ENCODE measurements at places on chromosomes 5 and 9.

DNA sequence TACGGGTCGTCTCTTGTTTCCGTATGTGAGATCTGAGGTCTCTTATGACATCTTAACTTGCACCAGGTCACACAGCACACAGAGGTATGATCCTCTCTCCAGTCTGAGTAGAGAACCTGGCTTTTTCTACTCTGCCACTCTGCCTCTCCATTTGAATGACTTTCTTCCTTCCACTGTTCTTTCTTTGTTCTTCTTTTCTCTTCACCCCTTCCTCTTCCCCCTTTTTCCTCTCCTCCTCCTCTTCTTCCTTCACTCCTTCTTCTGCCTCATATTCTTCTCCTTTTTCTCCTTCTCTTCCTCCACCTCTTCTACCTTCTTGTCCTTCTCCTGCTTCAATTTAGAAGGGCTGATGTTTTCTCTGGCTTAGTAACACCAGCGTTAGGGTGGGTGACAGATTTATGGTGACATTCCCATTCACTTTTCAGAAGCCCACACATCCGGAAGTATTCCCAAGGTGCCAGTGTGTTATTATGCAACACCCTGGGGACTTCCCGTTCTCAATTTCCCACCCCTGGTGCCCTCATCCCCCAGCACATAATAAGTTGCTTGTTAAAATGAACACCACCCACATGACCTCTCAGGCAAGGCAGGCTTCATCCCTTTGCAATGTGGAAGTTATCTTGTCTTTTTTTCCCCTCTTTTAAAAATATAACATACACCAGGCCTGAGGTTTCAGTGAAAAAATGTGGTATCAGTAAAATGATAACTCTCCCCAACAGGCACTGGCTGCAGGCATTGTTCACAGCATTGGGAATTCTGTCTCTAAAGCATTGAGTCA, 122.0 kb downstream of the PAPPA start:
- DNase-seq: no peak

- no peak for DNase-seq
Measured at GRCh38 chr9:130276121-130276520, 10.6 kb downstream of the HMCN2 start.

DNA sequence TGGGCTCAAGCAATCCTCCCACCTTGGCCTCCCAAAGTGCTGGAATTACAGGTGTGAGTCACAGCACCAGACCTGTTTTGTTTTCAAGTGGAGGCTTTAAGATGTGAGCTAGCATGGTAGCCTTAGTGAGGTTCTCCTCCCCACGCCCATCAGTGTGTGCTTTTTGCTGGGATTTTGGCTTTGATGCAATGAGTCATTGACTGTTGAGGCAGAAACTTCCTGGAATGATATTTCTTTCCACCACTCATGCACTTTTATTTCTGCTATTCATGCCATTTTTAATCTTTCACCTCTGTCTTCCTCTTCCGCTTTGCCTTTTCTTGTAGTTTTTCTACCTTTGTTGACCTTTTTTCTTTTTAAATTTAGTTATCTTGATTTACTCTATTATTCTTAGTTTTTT, 4.2 kb upstream of the NFIL3 start:
- DNase-seq: no peak

DNA sequence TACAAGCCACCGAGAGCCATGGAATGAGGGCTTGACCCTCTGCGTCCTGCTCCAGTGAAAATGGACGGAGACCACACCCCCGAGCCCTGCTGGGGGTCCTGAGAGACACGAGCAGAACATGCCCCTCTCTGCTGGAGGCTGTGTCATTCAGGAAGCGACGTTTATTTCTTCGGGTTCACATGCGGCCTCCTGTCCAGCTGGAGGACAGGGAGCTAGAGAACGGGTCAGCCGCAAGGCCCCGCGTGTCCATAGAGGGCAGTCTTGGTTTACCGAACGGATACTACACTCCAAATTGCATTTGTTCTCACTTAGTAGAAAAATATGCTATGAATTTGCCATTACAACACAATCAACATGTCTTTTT, 36.1 kb downstream of the MRPL36 start:
- peak; percentile 72 for DNase-seq

- DNase-seq: peak; percentile 76
Measured at GRCh38 chr5:95822043-95822541, 434 bp downstream of the GLRX start.

DNA sequence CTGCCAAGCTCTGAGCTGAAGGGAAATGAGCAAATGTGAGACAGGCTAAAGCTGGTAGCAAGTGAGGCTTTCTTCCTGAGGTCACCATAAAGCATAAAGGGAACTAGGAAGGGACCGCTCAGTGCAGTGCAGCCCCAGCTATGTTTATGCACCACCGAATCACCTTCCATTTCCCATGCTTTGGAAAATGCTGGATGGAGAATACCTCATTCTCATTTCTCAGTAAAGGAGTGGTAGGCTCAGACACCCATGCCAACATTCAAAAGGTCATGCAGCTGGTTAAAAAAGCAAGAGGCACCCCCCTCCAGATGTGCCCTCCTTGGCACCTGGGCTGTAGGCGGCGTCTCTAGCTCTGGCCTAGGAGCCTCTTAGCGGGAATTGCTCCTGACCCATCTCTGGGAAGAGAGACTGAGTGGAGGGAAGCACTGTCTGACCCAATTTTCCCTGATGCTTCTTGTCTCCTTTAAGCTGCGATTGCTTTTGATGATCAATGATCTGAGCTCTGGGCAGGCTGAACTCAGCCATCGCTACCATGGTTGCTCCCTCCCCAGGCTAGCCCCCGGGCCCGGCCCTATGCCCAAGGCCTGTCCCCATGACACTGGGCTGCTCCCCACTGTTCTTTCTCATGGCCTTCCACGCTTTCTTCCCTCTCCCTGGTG, 58.7 kb downstream of the ZNF354C start:
- no peak for DNase-seq

GRCh38 chr5:132190161-132190817, 37.4 kb downstream of the P4HA2 start:
- DNase-seq: no peak

- DNase-seq: no peak
Measured at GRCh38 chr5:72516916-72517315, 9.7 kb upstream of the ZNF366 start.

GRCh38 chr9:115642285-115642684, 511.3 kb upstream of the PAPPA start:
- peak; percentile 4 for DNase-seq

GRCh38 chr5:33363537-33363936, 77.2 kb upstream of the TARS1 start:
- DNase-seq: no peak

DNA sequence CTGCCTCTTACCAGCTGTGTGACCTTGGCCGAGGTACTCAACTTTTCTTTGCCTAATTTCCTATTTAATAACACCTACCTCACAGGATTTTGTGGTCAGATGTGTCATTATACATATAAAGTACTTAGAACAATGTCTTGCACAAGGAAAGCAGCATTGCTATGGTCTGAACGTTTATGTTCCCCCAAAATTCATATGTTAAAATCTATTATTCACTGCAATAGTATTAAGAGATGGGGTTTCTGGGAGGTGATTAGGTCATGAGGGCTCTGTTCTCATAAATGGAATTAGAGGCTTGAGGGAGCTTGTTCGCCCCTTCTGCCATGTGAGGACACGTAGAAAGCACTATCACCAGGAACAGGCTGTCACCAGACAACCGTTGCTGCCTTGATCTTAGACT, 10.9 kb upstream of the RNF145 start:
- DNase-seq: no peak

DNA sequence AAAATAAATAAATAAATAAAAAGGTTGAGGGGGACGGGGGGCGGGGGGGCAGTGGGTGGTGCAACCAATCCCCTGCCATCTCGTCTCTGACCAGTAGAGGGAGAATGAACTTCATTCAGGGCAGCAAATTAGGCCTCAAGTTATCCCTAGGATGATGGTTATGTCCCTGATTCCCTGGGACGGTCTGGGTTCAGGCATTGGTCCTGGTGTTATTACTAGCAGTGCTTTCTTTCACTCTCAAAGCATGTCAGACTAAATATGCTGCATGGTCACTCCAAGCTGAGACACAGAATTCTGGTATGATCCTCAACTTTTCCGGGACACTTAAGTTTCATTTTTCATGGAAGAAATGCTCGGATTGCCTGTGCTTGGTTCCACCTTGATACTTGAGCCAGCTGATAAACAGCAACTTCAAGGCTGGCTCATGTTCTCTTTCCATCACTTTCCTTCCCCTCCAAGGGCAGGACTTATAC, 59.4 kb downstream of the DAP start:
- peak; percentile 59 for DNase-seq

GRCh38 chr9:16344343-16344742, 526.1 kb downstream of the BNC2 start:
- DNase-seq: no peak

- DNase-seq: no peak
Measured at GRCh38 chr5:72746736-72747135, 69.7 kb upstream of the TNPO1 start.

DNA sequence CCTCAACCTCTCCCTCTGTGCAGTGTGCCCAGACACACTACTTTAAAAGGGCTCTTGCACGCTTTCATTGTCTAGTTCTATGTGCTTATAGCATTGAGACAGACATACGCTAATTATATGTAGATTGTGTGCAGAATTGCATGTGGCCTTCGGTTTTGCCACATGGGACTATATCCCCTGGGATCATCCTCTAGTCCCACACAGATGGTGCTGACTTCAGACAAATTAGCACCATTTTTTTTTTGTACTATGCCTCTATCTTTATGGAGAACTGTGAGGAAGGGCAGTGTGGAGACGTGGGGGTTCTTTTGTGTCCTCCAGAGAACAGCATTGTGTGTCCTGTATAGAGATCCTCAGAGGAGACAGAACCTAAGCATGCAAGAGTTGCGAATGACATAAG, 29.3 kb downstream of the PAPPA start:
- no peak for DNase-seq

- no peak for DNase-seq
Measured at GRCh38 chr5:12691330-12691729, 787.1 kb upstream of the CTNND2 start.

- DNase-seq: no peak
Measured at GRCh38 chr5:106397700-106398099, 1273.0 kb downstream of the EFNA5 start.

DNA sequence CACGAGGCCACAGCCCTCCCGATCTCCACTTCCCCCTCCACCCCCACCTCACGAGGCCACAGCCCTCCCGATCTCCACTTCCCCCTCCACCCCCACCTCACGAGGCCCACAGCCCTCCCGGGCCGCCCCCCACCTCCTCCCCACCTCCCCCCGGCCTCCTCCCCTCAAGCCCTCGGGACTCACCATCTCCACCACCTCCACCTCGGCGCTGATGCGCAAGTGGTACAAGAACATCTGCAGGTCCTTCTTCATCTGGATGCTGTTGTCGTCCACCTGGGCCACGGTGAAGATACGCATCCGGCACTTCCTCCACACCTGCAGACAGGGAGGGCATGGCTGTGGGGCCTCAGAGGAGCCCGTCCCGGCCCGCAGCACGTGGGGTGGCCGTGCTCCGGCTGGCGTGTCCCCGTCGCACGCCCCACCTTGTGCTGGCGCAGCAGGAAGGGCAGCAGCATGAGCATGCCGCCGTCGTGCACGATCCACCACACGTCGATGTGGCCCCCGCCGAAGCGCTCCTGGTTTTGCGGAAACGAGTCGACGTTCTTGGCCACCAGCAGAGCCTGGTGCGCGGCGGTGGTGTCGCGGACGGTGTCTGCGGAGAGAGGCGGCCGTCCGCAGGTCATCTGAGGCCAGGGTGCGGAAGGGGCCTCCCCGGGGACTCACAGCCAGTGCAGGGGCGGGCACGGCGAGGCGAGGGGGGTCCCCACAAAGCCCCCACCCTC, 48.0 kb downstream of the SLC12A7 start:
- DNase-seq: no peak

GRCh38 chr5:149667084-149667828, 62.9 kb upstream of the PPARGC1B start:
- no peak for DNase-seq

GRCh38 chr9:129944506-129945116, 98.4 kb downstream of the FNBP1 start:
- no peak for DNase-seq

DNA sequence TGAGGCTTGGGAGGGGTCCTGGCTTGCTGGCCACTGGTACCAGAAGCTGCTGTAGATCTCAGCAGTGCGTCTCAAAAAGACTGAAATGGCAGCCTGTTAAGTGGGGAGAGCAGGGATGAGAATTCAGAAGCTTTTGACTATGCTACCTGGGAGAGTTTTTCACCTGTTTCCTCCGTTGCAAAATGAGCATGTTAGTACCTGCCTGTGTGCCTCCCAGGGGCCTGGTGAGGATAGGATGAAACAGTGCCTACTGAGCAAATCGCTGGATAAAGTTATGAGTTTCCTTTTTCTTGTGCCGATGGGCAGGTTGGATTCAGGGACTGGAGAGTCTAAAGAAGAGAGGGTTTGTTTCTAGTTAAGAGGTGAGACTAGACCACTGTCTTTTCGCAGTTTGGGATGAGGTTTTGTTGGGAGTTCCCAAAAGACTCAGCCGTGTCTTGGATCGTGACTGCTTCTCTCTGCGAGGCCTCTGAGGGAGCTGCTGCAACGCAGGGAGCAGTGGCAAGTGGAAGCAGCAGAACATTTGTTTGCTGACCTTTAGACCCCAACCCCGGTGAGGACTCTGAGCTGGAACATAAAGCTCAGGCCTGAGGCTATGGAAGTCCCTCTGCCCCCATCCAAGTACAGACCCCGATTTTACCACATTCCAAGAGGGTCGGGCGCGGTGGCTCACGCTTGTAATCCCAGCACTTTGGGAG, 1.4 kb downstream of the RALGPS1 start:
- no peak for DNase-seq

Data from lung (tissue), 17 donors.